ENCODE measurements at places on chromosomes 4 and X.

GRCh38 chr4:117134386-117134785 lies 49.0 kb upstream of the TRAM1L1 start:
- DNase-seq: peak; percentile 3

GRCh38 chrX:72081605-72082320 lies 50.0 kb downstream of the RTL5 start:
- no peak for DNase-seq

DNA sequence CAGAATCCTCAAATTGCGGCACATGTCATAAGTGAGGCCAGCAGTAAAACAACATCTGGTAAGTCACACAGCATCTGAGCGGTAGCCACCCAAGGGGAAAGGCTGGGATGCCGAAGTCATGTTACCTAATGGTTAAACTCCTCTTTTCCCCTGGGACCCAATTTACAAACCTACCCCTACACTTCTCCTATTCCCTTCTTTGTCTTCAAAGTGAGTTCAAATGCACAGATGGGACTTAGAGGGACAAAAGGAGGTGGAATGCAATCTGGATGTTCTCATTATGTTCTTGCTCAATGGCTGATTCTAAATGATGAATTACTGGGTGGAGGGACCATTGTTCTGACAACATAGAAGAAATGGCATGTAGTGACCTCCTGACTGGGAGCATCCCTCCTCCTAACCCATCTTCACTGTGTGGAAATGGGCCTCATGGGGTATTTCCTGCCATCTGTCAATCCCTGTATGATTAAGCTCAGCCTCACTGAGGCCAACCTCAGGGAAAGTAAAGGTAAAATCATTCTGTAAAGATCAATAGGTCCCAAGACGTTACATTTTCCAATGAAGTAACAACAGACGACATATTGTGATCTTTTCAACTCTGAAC lies 8.5 kb downstream of the CD40LG start:
- DNase-seq: no peak

DNA sequence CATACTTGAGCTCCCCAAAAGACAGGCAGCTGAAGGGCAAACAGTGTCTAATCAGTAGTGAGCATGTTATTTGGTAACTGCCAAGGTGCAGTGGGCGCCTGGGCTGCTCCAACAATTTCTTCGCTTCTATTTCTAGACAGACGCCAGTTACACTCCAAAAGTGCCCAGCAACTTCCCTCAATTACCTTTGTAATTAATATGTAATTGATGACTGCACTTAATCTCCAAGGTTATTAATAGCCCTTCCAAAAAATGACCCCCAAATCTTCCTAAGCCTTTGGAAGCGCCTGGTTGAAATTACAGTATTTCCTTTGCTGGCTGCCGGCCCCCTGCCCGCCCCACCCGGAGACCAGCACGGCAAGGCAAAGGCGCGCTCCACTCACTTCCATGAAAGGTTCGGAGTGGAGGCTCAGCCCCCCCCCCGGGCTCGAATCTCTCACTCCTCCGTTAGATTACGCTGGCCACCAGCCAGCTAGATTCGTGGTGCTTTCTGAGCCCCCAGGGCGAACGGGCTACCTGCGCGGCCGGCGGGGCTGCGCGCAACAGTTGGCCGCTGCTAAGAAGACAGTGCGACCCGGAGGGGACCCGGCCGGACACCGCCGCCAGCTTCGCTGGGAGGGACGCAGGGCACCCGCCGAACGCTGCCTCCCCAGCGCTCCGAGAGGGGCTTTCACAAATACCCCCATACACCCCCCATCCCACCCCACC lies 1.9 kb downstream of the GPC4 start:
- no peak for DNase-seq

GRCh38 chr4:147589586-147589985 lies 27.6 kb upstream of the TMEM184C start:
- no peak for DNase-seq

GRCh38 chr4:105400901-105401677 lies 72.8 kb downstream of the PPA2 start:
- DNase-seq: no peak

- DNase-seq: no peak
Observed at GRCh38 chrX:46662188-46662958, 88.8 kb downstream of the CHST7 start.

GRCh38 chr4:184427687-184428086 lies 46.7 kb downstream of the IRF2 start:
- DNase-seq: no peak

DNA sequence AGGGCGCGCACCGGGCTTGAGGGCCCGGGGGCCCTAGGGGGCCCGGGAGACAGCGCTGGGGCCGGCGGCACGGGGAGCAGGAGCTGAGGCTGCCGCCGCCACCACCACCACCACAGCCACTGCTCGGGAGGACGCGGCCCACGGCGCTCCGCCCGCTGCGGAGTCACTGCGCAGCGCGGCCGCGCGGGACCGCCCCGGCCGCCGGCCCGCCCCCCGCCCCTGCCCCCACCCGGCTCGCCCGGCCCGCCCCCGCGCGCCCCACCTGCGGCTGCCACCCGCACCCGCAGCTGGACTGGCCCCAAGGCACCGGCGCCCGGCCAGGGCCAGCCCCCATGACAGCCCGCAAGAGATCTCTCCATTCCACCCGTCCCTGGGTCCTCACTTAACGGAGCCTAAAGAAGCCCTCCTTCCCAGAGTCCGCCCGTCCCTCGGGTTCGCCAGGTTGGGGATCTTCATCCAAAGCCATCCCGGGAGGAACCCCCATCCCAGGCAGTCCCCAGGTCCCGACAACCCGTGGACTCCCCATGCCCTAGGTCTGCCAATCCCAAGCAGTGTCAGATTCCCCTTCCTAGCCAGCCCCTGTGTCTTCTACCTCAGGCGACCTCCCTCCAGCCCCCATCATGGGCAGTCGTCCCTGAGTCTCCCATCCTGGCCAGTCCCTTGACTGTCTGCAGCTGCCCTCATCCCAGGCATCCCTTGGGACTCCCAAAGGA lies 40.0 kb upstream of the IQSEC2 start:
- DNase-seq: no peak

GRCh38 chr4:36872679-36873078 lies 371.9 kb upstream of the NWD2 start:
- DNase-seq: no peak

DNA sequence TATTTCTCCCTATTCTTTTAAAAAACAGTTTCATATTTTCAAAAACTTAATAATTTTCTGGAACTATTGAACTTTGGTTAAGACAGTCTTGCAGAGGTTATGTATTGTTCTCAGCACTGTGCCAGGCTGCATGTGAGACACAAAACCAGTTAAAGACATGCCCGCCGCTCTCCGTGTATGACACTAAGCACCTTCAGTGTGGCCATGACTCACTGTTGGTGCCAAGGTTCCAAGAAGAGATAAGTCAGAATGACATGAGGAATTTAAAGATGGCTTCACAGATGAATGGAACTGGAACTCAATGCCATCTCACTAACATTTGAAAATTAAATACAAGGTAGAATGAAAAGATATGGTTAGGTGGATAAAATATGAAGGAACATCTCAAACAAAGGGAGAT lies 525.5 kb upstream of the ZFP42 start:
- no peak for DNase-seq

DNA sequence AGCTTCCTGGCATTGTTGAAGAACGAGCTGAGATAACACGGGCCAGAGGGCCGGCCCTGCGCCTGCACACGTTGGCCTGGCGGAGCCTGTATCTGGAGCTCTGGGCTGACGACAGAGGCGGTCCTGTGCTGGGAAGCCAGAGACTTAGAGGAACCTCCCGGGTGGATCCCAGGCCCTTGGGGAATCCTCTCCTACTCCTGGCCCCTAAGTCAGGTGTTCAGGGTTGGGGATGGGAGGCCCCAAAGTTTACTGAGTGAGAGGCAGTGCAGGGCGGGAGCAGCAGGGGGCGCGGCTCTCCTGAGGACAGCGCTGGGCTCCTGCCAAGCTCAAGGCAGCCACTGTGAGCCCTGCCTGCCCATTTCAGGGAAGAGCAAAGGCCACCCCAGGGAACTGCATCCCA lies 2.5 kb upstream of the HTRA3 start:
- no peak for DNase-seq

- no peak for DNase-seq
Observed at GRCh38 chrX:65811558-65812228, 144.2 kb downstream of the MSN start.

- DNase-seq: peak; percentile 90
Observed at GRCh38 chrX:153900831-153901752, 3.4 kb upstream of the AVPR2 start.

- DNase-seq: no peak
Observed at GRCh38 chrX:154444755-154445246, 860 bp downstream of the FAM50A start.

- DNase-seq: peak; percentile 96
Observed at GRCh38 chr4:123616951-123617461, 220.4 kb downstream of the SPRY1 start.

DNA sequence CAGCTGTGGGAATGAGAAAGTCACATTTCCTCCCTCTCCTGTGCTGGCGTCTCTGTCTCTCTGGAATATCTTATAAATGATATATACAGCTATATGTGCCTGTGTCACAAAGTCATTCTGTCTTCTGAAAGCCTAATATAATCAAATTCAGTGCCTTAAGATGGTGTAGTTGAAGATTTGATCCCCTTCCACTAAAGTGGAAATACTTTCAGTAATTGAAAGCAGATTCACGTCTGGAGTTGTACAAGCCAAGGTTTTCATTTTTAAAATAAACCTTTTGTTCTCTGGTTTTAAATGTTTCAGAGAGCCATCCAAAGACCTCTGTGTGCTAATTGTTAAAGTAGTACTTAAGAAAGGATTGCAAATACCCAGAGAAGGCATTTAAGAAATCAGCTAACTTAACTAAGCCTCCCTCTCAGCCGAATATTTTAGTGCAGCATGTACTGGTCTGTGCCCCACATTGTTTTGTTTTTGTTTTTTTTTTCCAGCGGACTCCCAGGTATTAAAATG lies 206.8 kb downstream of the TENM3 start:
- DNase-seq: no peak

DNA sequence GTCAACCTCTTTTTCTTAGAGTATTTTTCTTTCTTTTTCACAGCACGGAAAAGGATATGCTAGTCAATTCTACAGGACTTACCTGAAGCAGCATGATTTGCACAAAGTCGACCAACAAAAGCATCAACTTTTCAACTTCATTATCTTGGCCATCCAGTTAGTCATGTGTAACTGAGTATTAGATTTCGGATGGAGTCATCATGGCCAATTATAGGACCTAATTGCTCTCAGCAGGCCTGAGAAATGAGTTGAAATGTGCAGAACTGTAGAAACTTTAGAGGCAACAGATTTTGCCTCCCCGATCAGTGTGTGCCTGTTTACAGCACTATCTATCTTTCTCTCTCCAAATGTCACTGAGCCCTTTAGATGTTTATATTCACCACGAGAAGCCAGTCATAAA lies 41.0 kb downstream of the PCDH10 start:
- no peak for DNase-seq

GRCh38 chrX:101025126-101025525 lies 26.8 kb downstream of the TRMT2B start:
- no peak for DNase-seq

DNA sequence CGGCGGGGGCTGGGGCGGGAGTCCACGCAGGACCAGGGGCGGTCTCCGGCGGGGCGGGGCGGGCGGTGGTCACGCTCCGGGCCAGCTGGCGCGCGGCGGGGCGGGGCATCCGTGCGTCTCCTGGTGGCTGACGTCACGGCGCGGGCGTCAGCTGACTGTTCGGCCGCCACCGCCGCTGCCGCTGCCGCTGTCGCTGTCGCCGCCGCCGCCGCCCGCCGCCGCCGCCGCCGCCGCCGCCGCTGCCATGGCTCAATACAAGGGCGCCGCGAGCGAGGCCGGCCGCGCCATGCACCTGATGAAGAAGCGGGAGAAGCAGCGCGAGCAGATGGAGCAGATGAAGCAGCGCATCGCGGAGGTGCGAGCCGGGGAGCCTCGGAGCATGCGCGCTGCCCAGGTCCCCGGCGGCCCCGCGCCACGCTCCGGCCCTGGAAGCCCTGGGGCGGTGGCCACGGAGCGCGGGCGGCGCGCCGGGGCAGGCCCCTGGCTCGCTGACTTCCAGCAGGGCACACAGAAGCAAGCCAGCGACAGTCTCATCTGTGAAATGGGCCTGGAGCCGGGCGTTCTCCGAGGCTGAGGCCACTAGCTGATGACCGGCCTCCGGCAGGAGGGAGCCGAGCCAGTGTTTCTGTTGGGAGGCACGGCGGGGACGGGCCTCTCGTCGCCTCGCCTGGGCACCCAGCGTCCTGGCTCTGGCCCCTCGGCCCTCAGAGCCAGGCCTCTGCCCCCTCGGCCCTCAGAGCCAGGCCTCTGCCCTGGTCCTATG lies at the start of gene FAM50A:
Gene FAM50A (plus strand): TSS at position 150 of the 763 bp plus-strand sequence. CDS start 95 bp downstream, at position 245.
- DNase-seq: peak; percentile 14

DNA sequence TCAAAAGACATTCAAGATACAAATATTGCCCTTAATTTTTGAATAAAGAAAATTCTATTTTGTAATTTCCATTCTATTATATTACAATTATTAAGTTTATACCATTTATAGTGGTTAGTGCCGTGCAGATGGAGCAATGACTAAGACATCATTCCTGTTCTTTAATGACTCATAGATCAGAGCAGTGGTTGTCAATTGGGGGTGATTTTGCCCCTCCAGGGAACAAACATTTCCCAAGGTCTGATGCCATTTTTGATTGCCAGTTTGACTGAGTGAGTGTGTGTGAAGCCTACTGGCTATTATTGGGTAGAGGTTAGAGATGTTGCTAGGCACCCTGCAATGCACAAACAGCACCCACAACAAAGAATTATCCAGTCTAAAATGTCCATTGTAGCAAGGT lies 97.9 kb upstream of the DDIT4L start:
- no peak for DNase-seq

DNA sequence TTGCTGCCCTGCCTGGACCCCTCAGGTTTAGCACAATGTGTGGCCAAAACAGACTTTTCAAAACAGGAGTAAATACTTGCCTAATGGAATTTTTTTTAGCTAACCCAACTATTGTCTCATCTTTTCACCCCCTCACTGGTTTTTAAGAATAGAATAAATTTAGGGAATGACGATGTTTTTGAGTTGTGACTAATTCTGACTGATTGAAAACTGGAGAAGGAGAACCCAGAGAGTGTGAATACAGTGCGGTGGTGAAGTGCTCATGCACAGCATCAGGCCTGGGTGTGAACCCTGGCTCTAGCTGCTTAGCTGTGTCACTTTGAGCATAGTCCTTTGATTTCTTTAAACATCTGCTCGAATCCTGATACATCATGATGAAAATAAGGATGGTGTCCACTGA lies 10.5 kb downstream of the ANTXR2 start:
- DNase-seq: no peak

GRCh38 chr4:122863639-122864038 lies 37.0 kb downstream of the FGF2 start:
- DNase-seq: no peak

DNA sequence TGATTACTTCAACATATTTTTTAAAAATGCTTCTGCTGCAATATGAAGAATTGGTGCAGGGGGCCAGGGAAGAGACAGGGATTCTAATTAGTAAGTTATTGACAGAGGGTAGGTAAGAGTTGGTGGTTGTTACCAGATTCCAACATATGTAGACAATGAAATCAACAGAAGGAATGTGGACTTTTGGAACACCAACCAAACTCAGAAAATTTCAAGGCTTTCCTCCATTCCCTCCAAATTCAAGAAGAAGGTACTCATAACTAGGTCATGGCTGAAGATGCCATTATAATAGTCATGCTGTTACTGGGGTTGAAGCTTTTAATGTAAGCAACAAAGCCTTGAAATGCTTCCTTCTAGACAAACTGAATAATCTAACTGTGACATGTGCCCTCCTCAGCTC lies 22.9 kb upstream of the CXCL13 start:
- DNase-seq: no peak
